ENCODE measurements at places on chromosomes 1 and 21.

DNA sequence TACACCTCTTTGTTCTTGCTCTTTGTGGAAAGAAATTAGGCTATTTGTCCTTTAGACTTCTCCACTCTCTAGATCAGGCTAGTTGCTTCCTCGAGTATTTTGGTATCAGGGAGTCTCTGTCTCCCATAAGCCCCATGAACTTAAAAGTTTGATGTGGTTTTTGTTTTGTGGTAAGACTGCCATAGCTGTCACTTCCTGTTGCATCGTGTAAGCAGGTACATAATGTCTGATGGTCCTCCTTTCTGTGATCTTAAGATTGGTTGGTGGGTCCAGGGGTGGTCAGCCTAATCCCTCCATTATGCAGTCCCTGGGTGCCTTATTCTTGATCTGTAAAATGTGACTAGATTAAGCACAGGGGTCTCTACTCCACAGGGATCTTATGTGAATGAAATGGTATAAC, 23.1 kb downstream of the CD53 start:
- no peak for DNase-seq

DNA sequence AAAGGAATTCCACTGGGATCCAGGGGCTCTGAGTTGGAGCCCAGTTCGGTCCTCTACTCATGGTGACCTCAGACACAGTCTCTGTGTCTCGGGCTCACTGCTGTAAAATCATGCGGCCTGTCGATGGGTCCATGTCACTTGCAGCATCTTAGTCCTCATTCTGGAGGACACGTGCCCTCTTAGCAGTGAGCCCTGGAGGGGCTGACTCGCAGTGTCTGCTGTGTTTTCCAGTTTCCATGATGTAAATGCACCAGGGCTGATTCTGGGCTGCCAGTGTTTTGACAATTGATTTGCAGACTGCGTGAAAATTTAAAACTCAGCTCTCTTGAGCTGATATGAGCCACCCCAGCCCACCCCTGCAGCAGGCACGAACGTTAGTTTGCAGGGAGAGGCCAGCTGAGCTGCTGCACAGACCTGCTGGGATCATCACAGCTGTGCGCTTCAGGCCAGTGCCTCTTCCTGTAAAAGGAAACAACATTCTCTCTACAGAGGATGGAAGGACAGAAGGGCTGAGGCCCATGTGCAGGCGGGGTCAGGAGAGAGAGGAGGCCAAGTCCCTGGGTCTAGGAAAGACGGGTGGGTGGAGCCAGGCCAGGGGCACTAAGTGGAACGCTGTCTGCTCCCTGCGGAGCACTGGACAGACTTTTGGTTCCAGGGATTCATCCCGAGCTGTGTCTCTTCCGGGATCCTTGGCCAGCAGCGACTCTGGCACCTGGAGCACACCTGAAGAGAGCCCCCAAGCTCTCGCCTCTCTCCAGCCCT, 42.6 kb downstream of the RSPH1 start:
- DNase-seq: no peak

DNA sequence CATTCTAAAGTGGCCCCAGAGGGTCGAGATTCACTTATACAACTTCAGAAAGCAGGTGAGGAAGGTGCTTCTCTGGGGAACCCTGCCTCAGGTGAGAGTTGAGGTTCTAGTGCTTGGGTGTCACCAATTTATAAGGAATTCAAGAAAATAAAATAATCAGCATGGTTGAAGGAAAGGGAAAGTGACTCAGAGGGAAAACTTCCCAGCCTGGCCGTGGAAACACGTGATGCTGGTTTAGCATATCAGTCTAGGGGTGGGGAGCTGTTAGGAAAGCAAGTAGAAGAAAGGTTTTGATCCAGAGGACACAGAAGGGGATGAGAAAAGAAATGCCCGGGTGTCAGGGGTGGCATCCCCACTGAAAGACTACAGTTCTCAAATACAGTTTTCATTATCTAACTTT, 37.7 kb upstream of the TMEM125 start:
- no peak for DNase-seq

GRCh38 chr21:25501462-25501861, 105.8 kb downstream of the MRPL39 start:
- DNase-seq: no peak

DNA sequence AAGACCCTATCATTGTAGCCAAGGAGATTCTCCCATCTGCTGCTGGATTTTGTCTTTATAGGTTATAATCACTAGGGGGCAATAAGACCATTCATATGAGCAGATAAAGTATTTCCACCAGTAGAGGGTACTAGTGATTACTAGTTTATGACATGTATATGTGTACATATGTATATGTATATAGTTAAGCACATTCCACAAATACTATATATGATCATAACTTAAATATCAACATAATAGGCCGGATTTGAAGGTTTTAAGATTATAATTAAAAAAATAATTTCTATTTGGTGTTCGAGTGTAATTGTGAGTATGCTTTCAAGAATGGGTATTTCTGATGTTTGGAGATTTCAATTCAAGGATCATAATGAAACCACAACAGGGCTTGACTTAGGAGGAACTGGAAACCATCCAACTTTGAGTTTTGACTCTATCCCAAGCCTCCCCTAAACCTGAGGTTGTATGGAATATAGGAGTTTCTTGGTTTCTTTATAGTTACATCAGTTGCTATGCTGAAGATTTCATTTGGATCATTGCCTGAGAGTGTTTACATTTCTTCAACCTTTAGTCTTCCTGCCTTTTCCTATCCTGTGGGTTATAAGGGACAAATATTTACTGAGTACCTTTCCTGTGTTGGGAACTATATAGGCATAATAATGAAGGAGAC, 16.9 kb downstream of the TCEANC2 start:
- peak; percentile 23 for DNase-seq

- no peak for DNase-seq
Measured at GRCh38 chr1:29912425-29912824, 676.1 kb downstream of the PTPRU start.

- DNase-seq: no peak
Measured at GRCh38 chr1:84110629-84111028, 33.4 kb upstream of the PRKACB start.

DNA sequence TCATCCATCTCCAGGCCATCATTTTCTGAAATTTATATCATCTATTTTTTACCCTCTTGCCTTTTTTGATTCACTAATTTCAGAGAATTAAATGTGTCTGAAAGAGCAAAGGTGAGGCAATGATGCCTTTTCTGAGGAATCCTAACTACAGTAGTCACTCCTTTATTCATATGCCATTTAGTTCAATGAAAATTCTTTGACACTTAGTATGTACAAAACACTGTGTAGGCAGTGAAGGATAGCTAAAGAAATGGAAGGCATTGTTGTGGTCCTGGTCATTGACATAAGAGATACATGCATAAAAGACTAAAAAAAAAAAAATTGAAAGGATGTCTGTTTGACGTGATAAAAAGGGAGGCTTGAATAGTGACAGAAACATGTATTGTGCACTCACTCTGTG, 171.9 kb upstream of the BEND5 start:
- no peak for DNase-seq

GRCh38 chr1:66778969-66779368, 22.1 kb downstream of the INSL5 start:
- no peak for DNase-seq

DNA sequence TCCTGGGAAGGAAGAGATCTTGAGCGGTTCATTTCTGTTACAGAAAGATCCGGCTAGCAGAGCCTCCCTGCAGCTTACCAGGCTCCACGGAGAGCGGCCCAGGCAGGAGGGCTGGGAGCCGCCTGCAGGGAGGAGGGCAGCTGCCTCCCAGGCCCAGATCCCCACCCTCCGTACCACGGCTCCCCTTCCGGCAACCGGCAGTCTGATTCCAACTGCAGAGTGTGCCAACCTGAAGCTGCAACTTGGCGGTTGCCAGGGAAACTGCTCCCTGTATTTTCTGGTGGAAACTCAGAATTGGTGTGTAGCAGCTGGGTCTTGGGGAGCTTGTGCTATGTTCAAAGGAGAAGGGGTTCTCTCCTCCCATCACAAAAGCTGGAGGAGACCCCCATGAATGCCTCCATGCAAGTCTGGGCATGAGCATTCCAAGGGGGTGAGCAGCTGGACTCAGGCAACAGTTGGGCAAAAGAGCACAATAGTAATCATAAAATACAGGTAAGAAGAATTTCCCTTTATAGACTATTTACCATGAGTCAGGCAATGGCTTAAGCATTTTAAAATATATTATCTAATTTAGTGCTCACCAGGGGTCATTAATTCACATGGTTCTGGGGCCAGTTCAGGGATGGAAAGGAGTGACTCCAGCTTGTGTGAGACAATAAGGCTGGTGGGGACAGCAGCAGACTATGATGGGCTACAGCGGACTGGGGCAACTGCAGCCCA, 46.1 kb upstream of the KAZN start:
- DNase-seq: no peak

- DNase-seq: no peak
Measured at GRCh38 chr1:30111431-30111830, 612.0 kb downstream of the MATN1 start.

DNA sequence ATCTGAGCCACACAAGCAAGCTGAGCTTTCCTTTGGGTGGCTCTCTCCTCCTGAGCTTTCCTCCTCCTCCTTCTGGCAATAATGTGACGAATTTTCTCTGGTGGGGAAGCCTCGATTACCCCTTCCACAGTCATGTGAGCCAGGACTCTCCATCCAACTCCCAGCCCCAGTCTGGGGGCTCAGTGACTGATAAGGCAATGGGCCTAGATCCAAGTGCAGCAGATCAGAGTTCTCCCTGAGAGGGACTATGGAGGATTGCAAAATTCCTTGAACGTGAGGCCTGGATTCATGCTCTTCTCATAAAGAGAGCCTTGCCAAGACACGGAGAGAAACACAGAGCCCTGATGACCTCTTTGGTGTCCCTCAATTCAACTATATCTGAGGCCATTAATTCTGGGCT, 31.3 kb upstream of the TRIM67 start:
- DNase-seq: no peak

- no peak for DNase-seq
Measured at GRCh38 chr1:71240656-71241055, 159.8 kb upstream of the ZRANB2 start.

- no peak for DNase-seq
Measured at GRCh38 chr1:71157151-71157550, 76.3 kb upstream of the ZRANB2 start.

DNA sequence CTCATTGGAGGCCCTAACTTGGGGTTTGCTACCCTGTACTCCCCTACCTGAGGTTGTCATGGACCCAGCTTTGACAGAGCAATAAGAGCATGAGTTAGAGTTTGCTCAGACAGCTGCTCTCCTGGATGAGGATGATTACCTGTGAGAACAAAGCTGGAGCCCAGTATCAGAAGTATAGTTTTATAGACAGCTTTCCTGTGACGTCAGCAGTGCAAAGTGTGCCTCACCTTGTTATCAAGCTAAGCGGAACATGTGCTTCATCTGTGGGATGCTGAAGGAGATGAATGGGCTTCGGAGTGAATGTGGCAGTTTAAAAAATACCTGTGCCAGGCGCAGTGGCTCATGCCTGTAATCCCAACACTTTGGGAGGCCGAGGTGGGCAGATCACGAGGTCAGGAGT, 5.4 kb upstream of the WDR47 start:
- no peak for DNase-seq

DNA sequence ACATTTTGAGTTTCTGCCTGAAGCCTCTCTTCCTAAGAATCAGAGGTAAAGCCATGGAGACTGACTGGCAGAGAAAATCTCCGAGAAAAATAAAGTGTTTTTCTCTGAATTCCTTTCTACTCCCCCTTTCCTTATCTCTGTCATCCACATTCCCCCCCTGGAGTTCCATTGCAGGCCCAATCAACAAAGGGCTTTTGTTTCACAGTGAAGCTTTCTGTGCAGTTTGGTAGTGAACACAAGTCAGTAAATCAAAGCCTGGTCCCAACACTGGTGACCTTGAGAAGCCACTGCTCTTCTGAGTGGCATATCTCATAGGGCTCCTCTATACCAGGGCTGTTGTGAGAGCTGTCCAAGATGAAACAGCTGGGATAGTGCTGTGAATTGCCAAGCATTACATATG, 228.4 kb downstream of the SEC16B start:
- no peak for DNase-seq

DNA sequence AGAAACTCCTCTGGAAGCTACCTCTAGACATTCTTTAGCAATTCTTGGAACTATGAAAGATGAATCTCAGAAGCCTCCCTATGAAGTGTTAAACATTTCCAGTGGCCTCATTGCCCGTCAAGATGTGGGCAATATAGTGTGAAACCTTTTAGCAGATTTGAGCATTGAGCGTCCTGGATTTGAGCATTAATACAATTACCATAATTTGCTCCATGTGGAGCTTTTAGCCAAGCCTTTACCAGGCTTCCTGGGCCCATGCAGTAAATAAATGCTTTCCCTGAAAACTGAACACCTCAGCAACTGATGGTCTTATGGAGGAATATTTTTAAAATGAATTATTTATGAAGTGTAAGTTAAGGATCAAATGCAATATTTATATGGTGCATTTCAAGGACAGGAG, 162.0 kb downstream of the FGGY start:
- DNase-seq: no peak

- no peak for DNase-seq
Measured at GRCh38 chr1:153357076-153357852, 390 bp upstream of the S100A9 start.

DNA sequence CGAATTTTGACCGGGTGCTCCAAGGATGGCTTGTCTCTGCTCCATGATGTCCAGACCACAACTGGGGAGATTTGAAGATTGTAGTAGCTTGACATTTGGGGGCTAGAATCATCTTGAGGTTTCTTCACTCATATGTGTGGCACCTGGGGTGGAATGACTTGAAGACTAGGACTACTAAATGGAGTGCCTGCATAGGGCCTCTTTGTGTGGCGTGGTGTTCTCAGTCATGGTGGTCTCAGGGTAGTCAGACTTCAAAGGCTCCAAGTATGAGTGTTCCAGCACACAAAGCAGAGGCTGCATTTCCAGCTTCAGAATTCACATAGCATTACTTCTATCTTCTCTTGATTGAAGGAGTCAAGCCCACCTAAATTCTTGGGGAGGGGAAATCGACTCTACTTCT, 16.8 kb downstream of the ATF6 start:
- no peak for DNase-seq

DNA sequence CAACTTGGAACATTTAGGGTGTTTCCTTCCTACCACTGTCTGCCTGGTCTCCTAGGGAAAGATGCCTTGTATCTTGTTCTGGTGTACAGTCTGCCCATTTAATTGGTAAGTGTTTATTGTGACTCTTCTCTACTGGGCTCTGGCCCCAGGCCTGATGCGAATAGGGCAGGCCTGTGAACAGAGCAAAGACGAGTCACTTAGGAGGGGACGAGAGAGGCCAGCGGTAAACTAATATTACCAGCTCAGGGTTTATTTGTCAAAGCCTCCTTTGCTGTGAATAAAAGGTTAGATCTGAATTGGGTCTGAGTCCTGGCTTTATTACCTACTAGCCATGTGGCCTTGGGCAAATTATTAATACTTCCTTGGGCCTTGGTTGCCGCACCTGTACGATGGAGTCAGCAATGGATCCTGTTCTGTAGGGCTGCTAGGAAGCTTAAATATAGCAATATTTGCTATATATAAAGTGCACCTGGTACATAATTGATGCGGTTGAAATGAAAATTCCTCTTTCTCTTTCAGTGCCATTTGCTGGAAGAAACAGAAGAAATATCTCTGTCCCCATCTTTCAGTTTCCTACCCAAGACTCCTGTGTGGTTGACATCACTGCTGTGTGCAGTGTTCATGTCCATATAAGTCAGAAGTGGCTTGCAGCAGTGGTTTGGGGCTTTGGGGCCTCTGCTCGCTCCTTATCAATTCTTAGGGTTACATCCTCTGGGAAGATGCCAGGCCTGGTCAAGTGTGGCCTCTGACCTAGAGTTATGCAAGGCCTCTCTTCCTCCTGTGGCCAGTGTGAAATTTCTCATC, 32.4 kb downstream of the MAPKAPK2 start:
- DNase-seq: no peak

All from GM18507 (cell line).